Activated CD4-positive, alpha-beta T cell treated with anti-CD3 and anti-CD28 coated beads for 24 hours (primary cell): ENCODE measurements at places on chromosomes 2 and 18.

GRCh38 chr2:154698296-154698720 is at the start of gene KCNJ3:
Gene KCNJ3 (plus strand): TSS chr2:154698695. CDS start chr2:154698776, 81 bp downstream.
- no peak for DNase-seq

- DNase-seq = no peak
These were observed 2.4 kb downstream of the KLF11 start for GRCh38 chr2:10045561-10046355.

DNA sequence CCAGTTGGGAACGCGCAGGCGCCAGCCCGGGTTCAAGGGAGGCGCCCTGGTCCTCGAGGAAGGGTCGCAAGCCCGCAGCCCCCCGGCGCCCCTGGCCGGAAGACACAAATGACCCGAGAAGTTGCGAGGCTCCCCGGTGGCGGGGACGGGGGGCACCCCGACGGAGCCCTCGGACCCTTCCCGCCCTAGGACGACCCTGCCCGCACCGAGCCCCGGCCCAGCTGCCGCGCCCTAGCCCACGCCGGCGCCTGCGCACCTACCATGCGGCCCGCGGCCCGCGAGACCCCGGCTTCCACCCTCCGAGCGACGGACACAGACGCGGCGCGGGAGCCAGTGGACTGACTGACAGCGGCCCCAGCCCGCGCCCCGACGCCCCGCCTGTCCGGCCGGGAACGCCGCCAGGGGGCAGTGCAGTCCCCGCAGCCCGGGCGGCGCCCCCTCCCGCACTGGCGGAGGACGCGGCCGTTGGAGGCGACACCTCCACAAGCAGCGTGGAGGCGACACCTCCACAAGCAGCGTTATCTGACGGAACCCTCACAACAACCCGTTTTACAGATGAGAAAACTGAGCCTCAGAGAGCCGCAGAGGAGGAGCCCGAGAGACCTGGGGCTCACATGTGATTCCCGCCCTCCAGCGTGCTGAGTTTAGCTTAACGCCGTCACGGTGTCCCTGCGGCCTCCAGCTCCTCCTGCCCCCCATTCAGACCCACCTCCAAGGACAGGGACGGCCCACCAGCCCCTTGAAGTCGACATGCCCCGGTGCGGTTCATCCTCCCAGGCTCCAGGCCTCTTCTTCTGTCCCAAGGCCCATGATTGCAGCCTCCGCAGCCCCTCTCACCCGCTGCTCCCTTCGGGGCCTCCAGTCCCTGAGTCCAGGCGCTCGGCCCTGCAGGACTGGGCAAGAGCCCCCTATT is at the start of gene NMUR1:
Gene NMUR1, minus strand, starts transcription at position 347 of the 913 bp plus-strand sequence. Its CDS starts 84 bp downstream, at position 263.
- DNase-seq = peak; percentile 54

- DNase-seq = no peak
These were observed 112.1 kb upstream of the MGAT5 start for GRCh38 chr2:134141598-134142340.

- DNase-seq = no peak
These were observed 69.8 kb upstream of the FHL2 start for GRCh38 chr2:105468582-105469042.

DNA sequence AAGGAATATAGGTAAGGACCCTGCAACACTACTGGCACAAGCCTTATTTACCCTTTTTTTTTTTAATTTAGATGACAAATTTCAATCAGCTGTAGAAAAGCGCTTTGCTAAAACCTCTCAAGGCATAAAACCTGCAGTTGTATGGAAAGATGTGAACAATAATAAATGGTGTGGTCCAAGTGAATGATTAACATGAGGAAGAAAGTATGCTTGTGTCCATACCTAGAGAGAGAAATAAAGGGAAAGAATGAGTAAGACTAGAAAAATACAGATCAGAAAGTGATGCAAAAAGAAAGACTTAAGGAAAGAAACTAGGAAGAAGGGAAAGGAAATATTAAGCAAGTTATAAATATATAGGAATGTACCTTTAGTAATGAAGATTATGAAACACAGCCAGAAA is 119.2 kb upstream of the SCN7A start:
- DNase-seq = no peak

GRCh38 chr2:219402665-219403515 is 15.2 kb upstream of the DNPEP start:
- DNase-seq = peak; percentile 31

- no peak for DNase-seq
These were observed 255.5 kb downstream of the RNF152 start for GRCh38 chr18:61637319-61637718.

- DNase-seq = no peak
These were observed 101.5 kb upstream of the DSEL start for GRCh38 chr18:67618061-67618460.

GRCh38 chr2:230262246-230262645 is 36.7 kb downstream of the SP140 start:
- no peak for DNase-seq

GRCh38 chr2:190417045-190417842 is 9.1 kb downstream of the MFSD6 start:
- no peak for DNase-seq

GRCh38 chr2:165624470-165624800 is 154.9 kb downstream of the CSRNP3 start:
- no peak for DNase-seq

- no peak for DNase-seq
These were observed 32.3 kb upstream of the ZBTB7C start for GRCh38 chr18:48441405-48441881.

DNA sequence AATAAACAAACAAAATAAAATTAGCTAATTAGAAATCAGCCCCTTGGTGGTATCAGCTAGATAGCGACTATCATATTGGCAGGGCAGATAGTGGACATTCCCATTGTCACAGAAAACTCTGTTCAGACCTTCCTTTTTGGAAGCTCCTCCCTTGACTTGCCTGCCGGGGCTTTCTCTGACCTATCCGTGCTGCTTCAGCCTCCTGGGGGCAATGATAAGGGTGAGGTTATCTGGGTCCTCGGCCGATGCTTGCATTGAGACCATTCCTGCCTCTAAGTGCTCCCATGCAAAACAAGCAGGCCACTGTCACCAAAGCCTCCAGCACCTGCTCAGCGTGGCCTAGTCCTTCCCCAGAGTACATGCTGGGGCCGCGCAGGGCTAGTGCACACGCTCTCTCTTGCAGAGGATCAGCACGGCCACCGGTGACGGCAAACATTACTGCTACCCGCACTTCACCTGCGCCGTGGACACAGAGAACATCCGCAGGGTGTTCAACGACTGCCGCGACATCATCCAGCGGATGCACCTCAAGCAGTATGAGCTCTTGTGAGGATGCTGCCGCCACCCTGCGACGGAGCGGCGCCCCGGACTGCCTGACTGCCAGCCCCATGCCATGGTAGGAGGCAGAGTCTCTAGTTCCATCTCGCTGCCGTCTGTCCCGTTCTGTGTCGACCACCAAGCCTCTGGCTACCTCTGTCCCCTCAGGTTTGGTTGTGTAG is 27.4 kb downstream of the MPPE1 start:
- no peak for DNase-seq

- no peak for DNase-seq
These were observed 34.0 kb upstream of the TMEM178A start for GRCh38 chr2:39631718-39632117.

DNA sequence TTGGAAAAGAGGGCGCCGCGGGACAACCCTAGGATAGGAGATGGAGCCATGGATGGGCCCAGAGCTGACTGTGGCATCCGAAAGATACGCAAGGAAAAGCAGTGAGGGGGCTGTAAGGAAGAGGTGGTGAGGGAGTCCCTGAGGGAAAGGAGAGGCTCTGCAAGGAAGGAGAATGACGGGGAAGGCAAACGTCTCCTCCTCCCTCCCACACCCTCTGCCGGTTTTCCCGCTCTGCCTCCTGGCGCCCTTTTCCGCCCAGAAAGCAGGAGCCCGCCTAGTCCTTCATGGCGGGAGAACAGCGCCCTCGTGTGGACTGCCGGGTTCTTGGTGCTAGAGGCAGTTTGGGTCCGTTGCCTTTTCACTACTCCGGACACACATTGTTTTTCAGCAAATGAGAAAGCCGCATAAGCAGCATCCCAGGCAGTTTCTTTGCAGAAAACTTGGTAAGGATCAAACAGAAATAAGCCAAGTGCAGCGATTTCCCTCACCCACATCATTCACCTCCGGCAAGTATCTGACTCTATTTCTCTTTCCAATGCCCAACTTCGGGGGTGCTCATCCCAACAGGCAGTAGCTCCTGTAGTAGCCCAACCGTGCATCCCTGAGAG is 200.4 kb downstream of the INO80D start:
- DNase-seq = peak; percentile 33

DNA sequence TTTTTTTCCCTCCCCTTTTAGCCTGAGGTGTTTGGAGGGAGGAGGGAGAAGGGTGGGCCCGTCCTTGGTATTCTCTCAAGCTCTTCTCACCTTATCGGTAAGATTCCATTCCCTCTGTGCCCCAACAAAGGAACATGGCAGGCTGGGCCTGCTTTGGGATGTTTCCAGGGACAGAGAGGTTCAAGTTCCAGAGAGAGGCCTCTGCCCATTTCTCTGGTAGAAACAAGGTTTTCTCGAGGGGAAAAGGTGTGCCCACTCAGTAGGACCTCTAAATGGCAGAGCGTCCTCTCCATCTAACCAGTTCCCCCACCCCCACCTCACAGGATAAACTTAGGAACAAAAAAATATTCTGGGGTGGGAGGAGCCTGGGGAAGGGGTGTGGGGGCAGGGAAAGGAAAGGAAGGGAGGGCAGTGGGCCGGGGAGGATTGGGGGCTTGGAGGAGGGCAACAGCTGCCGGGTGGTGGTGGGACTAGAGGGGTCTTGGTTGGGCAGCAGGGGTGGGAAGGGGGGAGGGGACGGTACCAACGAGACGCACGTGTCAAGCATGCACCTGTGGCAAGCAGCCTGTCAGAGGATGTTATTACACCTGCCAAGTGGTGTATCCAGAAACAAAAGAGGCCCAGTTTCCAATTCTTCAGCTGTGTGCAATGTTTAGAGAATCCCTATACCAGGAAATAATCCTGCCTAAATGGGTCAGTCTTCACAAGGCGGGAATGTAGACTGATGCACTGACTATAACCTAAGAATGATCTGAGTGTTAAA is 2.1 kb downstream of the PCBP1 start:
- peak; percentile 47 for DNase-seq

DNA sequence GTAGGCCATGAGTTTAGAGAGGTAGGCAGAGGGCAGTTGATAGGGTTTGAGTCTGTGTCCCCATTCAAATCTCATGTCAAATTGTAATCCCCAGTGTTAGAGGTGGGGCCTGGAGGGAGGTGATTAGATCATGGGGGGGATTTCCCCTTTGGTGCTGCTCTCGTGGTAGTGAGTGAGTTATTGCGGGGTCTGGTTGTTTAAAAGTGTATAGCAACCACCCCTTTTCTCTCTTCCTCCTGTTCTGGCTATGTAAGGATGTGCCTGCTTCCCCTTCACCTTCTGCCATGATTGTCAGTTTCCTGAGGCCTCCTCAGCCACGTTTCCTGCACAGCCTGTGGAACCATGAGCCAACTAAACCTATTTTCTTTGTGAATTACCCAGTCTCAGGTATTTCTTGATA is 25.5 kb downstream of the MARCHF4 start:
- no peak for DNase-seq

GRCh38 chr2:196262606-196263005 is 91.2 kb upstream of the STK17B start:
- DNase-seq = no peak

DNA sequence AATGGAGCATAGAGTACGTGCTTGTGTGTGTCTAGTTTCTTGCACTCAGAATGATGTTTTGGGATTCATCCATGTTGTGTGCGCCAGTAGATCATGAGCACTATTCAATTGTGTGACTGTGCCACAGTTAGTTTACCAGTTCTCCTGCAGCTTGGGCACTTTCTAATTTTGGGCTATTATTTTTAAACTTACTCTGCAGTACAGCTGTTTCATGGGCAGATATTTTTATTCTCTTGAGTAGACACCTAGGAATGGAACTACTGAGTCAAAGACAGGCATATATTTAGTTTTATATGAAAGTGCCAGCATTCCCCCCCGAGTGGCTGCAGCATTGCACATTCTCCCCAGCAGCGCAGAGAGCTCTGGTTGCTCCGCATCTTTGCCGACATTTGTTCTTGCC is 74.8 kb downstream of the IL1R2 start:
- no peak for DNase-seq

- DNase-seq = no peak
These were observed 594 bp downstream of the FAM161A start for GRCh38 chr2:61853086-61853846.

DNA sequence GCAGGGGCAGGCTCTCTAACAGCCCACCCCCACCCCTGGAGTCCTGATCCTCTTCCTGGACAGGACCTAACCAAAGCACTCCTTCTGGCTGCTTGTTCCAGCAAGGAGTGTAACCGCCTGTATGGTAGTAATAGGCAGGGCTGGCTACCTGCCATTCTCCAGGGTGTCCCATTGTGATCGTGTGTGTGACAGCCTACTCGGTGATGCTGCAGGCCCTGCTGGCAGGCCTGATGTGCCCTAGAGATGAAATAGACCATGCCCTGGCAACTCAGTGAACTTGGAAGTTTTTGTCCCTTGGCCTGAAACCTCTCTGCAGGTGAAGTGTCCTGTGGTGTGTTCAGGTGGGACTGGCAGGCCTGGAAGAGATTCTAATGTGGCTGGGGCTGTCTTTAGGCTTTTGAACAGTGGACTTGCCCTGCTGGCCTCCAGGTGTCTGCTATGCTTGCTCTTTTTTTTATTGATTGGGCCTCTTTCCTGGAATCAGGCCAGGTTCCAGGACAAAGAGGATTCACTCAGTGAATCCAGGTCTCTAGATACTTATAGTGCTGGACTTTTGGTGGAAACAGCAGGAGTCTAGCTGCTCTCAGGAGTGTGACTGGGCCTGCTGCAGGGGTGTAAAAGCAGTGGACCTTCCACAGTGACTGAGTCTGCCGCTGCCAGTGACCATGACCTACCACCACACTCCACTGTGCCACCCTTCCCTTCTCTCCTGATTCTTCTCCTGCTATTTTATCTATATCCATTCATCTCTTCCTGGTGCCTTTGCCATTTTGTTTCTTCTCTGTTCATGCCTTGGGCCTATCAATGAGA is 132.1 kb downstream of the CTIF start:
- DNase-seq = no peak

DNA sequence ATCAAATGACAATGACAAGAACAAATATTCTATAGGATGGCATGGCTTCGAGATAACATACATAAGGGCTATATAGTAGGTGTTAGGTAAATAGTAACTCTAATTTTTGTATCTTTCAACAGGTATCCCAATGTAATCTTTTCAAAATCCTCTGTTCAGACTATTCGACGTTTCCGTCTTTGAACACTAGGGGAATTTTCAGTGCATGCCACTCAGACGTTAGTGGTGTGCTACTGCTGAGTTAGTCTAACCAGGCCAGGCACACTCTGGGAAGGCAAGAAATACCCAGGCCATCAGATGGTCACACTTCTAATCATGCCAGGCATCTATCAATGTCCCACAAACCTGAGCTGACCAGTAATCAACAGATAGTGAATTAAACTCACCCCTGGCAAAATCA is 14.6 kb upstream of the CREG2 start:
- no peak for DNase-seq

- no peak for DNase-seq
These were observed 61.7 kb downstream of the CYBRD1 start for GRCh38 chr2:171584001-171584400.

DNA sequence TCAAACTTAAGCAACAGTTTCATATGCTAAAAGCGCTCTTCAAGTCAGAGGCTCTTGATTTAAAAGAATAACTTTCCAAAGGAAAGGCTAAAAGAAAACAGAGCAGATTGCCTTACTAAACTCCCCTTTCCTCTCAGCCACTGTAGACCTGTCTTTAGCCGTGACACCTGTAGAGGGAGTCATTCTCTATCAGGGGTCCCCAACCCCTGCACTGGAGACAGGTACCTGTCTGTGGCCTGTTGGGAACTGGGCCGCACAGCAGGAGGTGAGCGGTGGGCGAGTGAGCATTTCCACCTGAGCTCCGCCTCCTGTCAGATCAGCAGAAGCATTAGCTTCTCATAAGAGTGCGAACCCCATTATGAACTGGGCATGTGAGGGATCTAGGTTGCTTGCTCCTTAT is 9.6 kb downstream of the SLC14A1 start:
- no peak for DNase-seq
